AG09309 (cell line): ENCODE measurements at places on chromosomes 2 and 18.

- DNase-seq = no peak
These were observed 136.4 kb downstream of the GLI2 start for GRCh38 chr2:120871881-120872620.

GRCh38 chr18:41906528-41907146, 48.4 kb upstream of the PIK3C3 start:
- DNase-seq = peak; percentile 29

DNA sequence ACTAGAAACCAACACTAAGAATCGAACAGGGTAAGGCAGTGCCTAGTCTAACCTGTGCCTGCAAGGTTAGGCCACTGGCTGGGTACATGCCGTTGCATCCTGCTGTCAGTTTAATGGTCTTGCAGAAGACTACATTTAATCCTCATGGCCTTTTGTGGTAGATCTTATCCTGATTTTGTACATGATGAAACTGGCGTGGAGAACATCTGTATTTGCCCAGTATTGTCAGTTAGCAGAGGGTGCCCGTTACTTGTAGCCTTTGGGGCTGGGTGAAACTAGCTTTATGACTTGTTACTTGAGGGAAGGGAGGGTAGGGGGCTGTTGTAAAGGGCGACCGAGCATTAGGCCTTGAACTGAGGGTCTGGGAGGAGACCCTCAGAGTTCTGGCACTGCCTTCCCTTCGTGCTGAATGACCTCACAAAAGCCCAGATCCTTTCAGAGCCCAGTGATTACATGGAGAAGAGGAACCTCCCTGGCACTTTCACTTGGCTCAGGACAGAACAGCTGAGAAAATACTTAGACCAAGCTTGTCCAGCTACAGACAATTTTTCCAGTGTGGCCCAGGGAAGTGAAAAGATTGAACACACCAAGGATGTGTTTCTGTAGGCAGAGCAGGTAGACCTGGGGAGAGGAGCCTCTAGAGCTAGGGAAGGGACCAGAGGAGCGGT, 19.5 kb downstream of the SLC20A1 start:
- DNase-seq = no peak

- no peak for DNase-seq
These were observed 338.4 kb downstream of the SOCS6 start for GRCh38 chr18:70627182-70627802.

DNA sequence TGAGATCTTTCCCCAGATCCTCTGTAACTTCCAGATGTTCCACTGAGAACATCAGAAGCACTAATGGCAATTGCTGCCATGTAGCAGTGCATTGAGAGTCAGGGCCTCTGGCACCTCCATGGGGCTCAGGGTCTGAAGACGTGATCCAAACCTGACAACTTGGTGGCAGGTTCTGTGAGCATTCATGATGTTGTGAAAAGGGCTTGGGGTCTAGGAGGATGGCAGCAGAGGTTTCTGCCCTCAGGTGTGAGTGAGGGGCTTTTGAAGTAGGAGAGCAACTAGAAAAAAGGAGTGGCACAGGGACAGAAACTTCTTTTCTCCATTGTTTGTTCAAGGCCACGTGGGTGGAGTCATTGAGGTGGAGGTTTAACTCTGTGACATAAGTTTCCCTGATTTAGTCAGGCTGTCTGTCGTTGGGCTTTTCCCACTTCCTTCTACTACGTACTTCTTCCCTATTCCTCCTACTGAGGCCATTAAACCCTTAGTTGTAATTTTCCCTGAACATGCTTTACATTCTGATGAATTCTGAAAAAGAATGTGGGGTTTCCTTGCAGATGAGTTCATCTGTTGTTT, 13.1 kb downstream of the CFLAR start:
- DNase-seq = no peak

DNA sequence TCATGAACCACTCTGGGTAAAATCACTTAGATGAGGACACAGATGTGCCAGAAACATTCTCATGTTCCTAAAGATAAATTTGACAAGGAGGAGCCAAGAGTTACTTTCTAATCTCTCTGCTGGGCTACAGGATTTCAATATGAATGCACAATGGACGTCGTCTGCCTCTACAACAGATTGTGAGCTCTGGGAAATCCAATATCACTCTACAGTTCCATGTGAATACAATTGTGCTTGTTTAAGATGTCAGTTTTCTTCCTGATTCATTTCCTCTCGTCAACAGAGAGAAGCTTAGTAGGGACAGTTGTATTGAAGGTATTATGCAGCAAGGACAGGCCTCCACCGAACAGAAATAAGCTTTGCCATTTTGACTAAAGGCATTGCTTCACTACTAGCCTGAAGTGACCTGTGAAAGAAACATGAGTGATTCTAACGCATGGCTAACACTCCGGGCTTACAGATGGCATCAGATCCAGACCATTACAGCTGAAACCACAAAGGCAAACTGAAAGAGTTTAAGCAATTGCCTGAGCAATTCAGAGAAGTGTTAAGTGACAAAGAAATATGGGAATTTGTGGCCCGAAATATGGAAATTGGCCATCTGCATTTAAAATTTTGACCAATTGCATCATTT, 1591.5 kb downstream of the LRP1B start:
- no peak for DNase-seq

DNA sequence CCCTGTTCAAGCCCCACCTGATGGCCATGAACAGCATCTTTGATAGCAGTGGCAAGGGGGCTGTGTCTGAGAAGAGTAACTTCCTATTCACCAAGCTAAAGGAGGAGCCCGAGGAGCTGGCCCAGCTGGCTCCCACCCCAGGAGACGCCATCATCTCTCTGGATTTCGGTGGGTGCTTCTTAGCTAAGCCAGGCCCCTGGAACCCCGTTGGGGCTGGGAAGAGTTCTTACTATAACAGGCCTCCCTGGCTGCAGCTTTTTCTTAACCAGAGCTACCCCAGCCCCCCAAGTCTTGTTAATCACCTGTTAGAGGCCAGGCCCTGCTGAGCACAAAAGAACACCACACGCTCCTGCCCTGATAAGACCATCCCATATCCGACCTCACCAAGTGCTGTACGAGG, 79.4 kb downstream of the EPAS1 start:
- no peak for DNase-seq

- DNase-seq = no peak
These were observed 64.1 kb downstream of the EIF2AK3 start for GRCh38 chr2:88563129-88563528.

DNA sequence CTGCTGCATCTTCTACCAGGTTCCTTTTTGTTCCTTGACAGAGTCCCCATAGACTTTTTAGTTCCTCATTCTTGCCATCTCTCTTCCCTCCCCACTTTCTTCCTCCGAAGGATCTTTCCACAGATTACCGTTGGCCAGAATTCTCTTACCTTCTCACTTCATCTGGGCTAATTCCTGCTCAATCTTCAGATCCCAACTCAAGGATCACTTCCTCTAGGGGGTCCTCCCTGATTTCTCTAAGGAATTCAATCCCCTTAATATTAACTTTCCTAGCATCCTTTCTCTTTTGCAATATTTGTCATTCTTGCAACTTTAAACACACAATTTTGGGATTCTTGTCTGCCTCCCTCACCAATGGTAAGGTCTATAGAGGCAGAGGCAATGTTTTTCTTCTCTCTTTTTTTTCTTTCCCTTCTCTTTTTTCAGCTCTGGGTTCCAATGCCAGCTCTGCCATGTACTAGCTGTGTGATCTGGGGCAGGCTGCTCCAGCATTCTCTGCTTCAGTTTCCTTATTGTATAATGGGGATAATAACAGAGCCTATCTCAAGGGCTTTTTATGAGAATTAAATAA, 5.4 kb upstream of the KCNE4 start:
- DNase-seq = no peak

GRCh38 chr2:240505910-240506309, 51.9 kb downstream of the ANKMY1 start:
- DNase-seq = no peak

DNA sequence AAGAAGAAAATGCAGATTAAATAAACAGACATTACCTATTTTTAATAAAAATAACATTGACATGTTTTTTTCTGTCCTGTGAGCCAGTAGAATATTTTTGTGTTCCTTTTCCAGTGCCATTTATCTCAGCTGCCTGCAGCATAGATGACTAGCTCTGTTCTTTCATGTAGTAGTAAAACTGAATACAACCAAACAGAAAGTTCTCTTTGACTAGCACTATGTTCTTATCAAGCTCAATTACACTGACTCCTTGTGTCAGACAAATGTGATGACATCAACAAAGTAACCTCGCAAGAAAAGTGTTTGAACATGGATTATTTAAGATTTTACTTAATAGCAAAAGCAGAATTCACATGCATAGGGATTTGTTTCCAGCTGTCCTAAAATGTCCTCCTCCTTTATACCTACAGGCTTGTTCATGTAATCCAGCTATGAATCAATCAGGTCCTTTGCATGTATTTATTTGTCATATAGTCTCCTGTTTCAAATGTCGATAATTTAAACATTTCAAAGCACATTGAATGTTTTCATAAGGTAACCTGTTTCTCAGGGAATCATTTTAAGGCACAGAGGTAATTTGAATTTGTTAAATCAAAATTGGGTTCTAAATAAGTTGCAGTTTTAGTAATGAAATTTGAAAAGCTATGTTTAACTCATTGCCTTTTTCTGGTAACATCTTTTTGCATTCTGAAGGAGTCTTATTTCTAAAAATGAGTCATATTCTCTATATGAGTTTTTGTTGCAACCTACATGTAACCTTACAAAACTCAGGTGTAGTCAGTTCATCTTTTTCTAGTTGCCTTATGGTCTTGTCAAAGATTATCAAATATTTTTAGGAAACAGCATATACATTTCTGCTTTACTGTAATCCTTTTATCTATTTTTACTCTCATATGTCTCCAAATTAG, 215.3 kb upstream of the GULP1 start:
- no peak for DNase-seq
